ENCODE measurements at places on chromosomes 16 and 17.

DNA sequence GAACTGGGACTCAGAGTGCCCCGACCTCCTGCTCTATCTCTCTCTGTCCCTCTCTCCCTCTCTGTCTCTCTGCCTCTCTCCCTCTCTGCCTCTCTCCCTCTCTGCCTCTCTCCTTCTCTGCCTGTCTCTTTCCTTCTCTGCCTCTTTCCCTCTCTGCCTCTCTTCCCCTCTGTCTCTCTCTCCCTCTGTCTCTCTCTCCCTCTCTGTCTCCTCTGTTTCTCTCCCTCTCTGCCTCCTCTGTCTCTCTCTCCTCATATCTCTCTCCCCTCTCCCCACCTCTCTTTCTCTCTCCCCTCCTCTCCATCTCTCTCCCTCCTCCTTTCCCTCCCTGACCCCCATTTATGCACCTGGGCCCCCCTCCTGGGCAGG is 32.7 kb downstream of the TNFRSF13B start:
- no peak for DNase-seq

DNA sequence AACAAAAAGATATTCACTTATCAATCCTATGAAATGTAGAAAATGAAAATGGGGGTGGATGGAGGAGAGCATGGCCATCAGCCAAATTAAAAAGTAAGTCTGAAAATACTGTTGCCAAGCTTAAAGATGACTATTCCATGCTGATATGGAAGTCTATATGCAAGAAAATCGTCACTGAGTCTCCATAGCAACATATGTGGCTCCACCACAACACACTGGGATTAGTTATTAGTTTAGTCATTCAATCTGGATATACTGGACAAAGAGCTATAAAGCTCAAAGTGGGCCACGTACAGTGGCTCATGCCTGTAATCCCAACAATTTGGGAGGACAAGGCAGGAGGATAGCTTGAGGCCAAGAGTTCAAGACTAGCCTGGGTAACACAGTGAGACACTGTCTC is 24.7 kb upstream of the PSMD7 start:
- DNase-seq: no peak

DNA sequence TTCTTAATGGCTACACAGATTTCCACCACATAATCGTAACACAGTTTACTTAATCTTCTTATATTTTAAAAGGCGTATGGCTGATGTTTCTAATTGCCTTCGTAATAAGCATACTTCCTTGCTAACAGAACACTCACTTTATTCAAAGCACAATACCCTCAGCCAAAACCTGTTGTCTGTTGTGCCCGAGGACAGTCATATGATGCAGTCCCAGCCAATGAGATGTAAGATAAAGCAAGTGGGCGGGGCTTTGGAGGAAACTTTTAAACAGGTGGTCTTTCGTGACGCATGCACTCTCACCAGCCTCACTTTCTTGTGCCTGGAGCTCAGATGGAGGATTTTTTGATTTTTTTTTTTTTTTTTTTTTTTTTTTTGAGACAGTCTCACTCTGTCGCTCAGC is 174.1 kb downstream of the ZFHX3 start:
- no peak for DNase-seq

- DNase-seq: no peak
Measured at GRCh38 chr16:50254072-50254471, 12.3 kb upstream of the ADCY7 start.

GRCh38 chr17:39938140-39938869 is 10.8 kb downstream of the LRRC3C start:
- DNase-seq: no peak

DNA sequence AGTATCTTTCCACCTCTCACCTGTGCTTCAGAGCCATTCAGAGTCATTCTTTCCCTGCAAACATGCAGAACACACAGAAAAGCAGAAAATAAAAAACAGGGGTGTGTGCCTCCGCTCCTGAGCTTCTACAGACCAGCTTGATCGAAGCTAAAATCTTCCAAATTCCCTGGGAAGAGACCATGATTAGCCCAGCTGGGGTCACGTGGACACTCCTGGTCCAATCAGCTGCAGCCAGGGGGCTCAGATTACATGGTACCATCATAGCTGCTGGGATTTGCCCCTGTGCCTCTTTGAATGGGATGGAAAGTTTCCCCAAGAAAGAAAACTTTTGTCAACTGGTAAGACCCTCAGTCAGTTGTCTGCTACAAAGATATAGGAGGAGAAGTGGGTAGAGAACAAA is 159.9 kb downstream of the TMEM114 start:
- DNase-seq: no peak

GRCh38 chr16:66427036-66427860 is at the start of gene BEAN1:
Gene BEAN1, plus strand, starts transcription at chr16:66427295. Its CDS starts 10,382 bp downstream, at chr16:66437677.
- DNase-seq: no peak

DNA sequence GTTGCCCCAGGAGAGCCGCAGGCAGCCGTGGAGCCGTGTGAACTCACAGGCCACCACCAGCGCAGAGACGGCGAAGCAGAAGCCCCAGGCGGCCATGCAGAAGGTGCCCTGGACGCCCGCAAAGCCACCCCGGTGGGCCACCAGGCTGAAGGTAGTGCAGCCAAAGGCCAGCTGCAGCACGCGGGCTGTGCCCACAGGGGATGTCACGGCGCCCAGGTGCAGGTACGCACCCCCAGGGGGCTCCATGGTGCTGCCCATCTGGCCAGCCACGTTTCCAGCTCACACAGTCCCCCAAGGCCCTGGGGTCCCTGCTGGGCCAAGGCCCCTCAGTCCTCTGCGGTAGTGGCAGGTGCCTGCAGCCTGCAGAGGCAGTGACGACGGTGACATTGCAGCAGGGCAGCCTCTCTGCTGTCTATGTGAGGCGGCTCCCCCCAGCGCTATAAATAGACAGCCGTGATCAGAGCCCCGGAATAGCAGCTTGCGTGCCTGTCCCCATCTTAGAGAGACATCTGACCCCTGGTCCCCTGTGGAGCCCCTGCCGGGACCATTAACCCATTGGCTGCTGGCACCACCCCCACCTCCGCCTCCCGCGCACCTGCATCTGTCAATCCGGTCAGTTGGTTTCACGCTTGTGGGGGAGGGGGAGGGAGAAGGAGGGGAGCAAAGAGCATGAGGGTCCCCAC is 4.5 kb upstream of the PYCR1 start:
- no peak for DNase-seq

Measured in ascending aorta (tissue), 2 donors.